ENCODE measurements at places on chromosomes 7 and 10. TPM values are rescaled to one million over a fixed set of nuclear protein-coding genes. Genes with fewer than 3 reads are reported as not detected.

Gene TMEM209
- 14.1 TPM for total RNA-seq

Gene DMBT1
- total RNA-seq = not detected

Gene BRAF
- 18.6 TPM for total RNA-seq

Gene GPR37
- total RNA-seq = 0.09 TPM

DNA sequence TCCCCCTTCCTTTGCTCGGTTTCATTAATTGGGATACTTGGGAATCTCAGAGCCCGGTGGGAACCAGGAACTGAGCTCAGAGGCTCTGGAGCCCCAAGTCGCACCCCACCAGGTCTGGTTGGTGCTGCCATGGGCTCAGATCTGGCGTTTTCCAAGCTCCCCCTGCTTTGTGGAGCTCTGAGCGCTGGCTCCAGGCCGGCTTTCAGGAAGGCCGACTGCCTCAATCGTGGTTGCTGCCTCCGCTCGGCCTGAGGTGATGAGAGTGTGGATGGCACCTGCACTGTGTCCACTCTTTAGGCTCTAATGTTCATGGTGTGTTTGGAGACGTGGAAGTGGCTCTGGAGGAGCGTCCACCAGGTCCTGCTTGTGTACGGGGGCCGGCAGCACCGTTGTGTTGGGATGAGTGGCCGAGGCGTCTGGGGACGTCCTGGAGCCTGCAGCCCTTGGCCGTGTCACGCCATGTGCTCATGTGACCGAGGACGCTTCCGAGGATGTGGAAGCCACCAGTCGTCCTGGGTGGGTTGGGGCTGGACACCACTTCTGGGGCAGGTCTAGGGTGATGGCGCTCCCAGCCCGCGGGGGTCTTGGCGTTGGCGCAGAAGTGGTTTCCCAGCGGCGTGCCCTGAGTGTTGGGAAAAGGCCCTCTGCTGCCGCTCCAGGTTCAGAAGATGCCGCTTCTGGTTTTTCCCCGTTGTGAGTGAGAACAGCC, 8.2 kb downstream of the INPP5A start:
- no peak overlapping the region for H3K27ac ChIP-seq
- peaks cover 67% of the 10 kb centered on the region for H3K4me1 ChIP-seq
- no peaks in the 10 kb centered on the region for H3K27me3 ChIP-seq

- H3K4me3 ChIP-seq = no peak overlapping the region
- DNase-seq = no peak
- H3K36me3 ChIP-seq = no peaks in the 10 kb centered on the region
- no peaks in the 10 kb centered on the region for H3K4me1 ChIP-seq
- H3K27me3 ChIP-seq = no peaks in the 10 kb centered on the region
These were observed 370.1 kb downstream of the IPMK start for GRCh38 chr10:57897611-57898010.

DNA sequence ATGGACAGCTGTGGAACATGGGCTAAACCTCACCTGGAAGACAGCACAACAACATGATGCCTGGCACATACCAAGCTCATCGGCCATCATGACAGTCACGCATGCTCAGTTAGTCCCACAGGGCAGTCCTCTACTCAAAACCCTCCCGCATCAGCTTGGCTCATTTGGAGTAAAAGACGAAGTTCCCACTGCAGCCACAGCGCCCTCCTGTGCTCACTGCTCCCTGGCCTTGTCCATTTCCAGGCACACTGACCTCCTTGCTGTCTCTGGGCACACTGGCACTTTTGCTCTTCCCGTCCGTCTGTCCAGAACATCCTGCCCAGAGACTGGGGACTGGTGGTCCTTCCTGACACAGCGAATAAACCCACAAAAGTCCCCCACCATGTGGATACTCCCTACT, 66.2 kb downstream of the LARP4B start:
- no peak overlapping the region for H3K4me3 ChIP-seq
- no peak overlapping the region for H3K27ac ChIP-seq
- H3K27me3 ChIP-seq = no peaks in the 10 kb centered on the region
- no peak for DNase-seq

DNA sequence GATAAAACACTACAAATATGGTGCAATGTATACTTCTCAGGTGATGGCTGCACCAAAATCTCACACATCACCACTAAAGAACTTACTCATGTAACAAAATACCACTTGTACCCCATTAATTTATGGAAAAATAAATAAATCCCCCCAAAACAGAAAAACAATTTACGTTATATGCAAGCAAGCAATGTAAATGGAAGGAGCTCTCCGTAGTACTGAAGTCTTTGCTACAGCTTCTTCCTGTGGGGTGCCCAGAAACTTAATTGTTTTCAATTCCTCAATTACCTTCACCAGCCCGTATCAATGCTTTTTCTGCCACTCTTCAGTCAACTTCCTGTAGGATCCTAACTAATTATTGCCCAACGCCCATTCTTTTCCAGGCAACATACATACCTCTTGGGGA, 138.1 kb downstream of the RELN start:
- DNase-seq = no peak
- no peaks in the 10 kb centered on the region for H3K36me3 ChIP-seq
- H3K4me1 ChIP-seq = no peaks in the 10 kb centered on the region
- H3K27me3 ChIP-seq = no peaks in the 10 kb centered on the region
- H3K4me3 ChIP-seq = no peak overlapping the region
